NCI-H2029 treated with DMSO at 0.1 percent for 48 hours (cell line): ENCODE measurements at places on chromosomes 6 and 20.

- DNase-seq, result no peak
Measured at GRCh38 chr6:111739257-111739696, 133.6 kb upstream of the TRAF3IP2 start.

DNA sequence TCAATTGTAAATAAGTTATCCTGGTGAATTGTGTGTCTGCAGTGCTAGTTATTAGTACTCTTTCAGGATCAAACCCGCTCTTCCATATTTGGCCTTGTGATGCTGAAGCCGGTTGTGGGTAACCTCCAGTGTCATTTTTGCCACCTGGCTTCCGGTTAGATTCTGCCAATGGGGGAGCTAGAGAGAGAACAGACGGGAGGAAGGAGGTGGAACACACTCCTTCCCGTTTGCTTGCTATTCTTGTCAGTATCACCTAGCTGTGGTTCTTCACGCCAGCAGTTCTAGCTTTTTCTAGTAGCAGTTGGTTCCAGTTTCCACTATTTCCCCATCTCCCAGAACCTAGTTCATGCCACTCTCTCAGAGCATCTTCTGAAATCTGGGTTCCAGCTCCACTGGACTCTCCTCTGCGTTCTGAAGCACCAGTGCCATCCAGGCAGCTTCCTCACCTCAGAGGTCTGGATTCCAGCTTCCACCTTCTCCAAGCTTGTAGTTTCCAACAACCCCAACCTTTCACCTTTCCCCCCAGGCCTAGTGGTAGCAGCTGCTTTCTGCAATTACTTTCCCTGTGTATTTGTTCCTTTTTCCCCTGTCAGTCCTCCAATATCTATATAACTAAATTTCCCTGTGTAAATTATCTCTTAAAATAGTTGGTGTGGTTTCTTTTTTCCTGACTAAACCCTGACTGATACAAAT, 46.9 kb upstream of the LOC128125822 start:
- no peak for DNase-seq

DNA sequence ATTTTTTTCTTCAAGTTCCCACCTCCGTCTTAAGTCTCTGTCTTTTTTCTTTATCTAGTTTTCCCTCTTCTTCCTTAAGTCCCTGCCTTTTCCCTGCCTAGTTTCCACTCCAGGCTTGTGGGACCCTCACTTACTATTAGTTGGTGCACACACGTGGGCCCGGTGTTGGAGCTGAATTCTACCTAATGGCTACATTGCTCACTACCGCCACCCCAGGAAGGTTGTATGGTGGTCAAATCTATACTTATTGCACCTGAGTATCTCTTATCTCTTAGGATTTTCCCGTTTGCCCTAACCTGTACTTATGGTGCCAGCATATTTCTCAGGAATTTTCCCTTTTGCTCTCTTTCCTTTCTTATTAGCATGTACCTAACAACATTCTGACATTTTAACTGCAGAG, 692.8 kb downstream of the EPM2A start:
- DNase-seq, result no peak

GRCh38 chr20:58852543-58853271, at the start of gene GNAS:
Gene GNAS, plus strand, starts transcription at chr20:58852716.
- no peak for DNase-seq

DNA sequence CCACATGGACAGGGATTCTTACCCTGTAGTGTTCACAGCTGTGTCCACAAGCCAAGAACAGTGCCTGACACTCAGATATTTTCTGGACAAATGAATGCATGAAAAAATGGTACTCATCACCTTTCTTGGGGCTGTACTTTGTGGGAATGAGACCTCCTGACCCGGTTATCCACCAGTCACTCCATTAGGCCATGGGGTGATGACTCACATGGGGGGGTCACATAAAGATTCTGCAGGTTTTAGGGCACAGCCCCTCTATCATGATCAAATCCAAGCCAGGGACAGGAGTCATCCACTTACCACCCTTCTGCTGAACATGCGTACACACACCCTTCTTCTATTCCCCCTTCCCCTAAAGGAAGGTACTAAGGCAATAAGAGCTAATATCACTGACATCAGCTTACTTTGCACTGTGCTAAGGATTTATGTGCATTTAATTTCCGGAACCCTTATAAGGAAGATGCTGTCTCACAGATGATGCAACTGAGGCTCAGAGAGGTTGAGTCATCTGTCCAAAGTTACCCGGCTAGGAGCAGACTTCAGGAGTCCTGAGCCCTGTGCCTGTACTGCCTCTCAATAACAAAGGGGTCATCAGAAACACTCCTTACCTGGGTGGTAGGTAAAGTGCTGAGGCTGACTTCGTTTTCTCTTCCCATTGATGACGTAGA, 107.8 kb downstream of the NFATC2 start:
- DNase-seq, result no peak

DNA sequence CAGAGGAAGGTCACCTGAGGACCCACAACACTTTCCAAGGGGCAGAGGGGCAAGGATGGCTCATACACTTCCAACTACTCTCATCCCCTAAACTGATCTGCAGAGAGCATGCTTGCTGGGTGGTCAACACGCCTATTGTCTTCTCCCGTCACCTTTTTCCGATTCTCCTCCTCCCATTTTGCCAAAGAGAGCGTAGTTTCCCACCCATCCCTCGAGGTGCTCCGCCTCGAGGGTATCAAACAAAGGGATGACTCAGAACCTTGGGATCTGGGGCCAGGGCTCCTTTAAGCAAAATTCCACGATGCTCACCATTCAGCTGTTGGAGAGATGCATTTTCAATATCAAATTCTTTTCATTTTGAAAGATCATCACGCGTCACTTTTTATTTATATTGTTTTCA, 507.5 kb upstream of the SULF2 start:
- no peak for DNase-seq

DNA sequence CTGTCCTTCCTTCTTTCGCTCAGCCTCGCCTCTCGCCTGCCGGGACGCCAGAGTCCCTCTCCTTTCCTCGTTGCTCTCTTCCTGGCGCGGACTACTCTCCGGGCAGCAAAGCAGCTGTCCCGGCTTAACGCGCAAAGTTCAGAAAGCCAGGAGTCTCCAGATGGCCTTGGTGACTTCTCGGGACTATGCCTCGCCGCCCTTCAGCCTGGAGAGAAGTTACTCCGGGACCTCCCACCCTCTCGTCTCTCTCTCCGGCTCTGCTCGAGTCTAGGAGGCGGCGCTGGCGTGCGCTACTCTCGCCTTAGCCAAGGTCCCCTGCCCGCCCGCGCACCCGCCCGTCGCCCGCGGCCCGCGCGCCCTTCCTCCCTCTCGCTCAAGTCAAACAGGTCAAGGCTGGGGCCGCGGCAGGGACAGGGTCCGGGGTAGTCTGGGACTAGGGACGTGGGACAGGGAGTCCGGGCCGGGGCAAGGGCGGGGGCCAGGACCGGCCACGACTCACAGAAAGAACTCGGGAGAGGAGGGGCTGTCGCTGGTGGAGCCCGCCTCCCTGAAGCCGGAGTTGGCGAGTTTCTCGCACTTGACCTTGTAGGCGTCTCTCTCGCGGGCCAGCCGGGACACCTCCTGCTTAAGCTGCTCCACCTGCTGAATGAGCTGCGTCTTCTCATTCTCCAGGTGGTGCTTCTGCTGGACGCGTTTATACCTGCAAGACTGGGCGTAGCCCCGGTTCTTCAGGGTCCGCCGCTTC, 1.5 kb downstream of the MAFB start:
- no peak for DNase-seq

- no peak for DNase-seq
Measured at GRCh38 chr6:166629628-166630027, 2.6 kb upstream of the RPS6KA2 start.

DNA sequence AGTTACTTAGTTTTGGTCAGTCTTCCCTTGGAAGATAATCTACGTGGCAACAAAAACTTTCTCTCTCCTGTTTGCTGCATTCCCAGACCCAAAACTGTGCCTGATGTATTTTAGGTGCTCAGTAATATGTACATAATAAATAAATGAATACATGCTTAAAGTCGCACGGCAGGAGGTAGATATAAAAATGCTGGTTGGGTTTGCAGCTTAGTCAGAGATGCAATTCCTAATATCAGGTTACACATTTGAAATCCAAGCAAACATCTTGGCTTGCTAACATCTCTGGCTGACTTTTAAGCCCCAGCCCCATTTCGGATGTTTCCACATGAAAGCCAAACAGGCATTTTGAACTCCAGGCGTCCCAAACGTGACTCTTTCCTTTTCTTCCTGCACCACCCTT, 91.0 kb downstream of the KCNQ5 start:
- DNase-seq, result no peak

DNA sequence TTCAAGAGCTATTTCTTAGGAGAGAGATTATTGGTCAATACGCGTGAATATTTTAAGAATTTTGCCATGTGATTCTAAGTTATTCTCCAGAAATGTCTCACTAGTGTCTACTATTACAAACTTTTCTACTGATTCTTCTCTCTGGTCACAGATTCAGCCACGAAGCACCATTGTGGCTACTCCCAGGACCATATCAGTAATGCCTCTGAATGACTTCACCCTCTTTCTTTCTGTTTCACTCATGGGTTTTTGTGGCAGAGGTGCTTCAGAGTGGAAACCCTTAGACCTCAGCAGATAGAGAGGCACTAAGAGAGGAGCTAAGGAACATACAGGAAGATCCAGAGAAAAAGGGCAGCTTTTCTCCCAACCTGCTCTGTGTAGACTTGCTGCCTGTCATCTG, 211.3 kb downstream of the CBLN4 start:
- DNase-seq, result no peak
